ENCODE measurements at places on chromosomes 6 and 20.

DNA sequence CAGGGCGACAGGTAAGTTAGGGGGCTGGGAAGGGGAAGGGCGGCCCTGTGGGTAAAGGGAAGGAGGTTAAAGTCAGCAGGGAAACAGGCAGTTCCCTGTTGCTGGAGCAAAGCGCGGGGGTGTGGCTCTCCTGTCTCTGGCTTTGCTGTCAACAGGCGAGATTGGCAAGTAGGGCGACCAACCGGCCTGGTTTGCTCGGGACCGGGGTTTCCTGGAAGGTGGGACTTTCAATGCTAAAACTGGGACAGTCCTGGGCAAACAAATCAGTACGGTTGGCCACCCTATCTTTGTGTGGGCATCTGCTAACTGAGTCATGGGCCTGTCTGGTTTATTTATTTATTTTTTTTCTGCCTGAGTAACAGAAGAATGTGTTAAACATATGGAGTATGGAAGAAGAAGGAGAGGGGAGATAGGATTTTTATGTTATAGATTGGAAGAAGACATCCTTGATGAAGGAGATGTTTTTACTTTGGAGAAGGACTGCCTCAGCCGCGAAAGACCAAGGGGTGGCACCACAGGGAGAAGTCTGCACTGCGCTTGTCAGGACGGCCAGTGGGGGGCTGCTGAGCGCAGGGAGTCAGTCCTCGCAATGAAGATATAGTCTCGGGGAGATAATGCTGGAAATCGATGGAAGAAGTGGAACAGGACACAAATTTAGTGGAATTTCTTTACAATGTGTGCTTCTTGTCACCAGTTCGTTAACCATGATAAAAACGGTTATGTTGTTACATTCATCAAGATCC is 43.4 kb upstream of the ESR1 start:
- no peak for DNase-seq

DNA sequence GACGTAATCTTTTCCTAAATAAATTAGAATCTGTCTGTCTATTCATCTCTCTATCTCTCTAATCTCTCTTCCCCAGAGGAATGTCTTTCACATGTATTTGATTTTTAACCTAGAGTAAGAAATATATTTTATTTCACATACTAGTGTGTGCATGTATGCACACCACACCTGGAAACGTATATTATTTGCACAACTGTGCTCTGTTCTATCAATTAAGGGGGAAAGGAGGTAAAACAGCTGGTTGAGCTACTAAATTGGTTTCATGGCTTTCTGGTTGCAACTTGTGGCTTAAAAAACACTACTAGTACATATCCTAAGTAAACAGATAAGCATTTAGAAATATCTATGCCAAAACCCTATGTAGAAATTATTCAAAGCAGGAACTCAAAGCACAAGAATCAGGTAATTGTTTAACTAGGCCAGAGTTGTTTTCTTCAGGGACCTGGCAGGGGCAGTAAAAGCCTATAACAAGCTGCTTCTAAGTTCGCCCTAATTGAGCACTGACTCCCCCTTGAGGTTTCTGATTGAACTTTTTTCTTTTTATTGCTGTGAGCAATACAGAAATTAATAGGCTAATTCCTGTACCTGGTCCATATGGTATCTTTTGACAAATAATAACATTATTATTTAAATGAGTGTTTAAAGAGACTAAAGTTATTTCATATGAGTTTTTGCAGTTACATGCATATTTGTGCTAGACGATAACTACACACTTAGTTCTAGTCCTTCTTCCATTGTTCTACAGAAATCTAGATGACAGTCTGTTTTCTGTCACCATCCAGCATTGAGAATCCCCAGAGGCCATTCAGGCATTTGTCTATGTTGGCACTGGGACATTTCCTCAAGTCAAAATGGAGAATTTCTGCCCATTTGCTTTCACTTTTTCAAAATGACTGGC is 88.6 kb downstream of the MCHR2 start:
- no peak for DNase-seq

DNA sequence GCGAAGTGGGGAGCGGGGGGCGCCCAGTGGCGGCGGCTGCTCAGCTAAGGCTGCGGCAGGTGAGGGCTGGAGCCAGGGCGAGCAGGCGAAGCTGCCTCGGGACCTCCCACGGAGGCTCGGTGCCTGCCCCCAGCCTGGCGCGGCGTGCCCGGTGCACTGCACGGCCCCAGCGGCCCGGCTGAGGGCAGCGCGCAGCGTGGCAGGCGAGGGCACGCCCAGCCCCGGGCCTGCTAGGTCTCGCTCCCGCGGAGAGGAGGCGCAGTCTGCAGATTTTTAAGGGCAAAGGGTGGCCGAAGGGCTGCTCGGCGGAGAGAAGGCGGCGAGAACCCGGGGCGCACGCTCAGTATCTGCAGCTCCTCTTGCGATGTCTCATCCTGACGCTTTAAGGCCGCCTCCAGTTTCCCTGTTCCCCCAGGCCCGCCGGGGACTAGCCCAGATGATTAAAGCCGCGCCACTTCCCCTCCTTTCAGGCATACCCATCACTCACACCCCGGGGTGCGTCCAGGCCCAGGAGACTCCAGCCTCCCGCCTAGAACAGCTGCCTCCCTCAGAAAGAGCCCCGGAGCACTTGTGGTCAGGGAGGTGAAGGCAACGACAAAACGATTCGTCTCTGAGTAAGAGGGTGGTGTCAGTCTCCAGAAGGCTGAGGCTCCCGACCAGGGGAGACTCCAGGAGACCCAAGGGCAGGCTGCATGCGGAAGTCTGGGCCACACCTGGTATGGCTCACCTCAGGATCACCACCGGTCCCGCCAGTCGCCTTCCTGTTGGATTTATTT is at the start of gene FERMT1:
Gene FERMT1, minus strand, starts transcription at position 158 of the 776 bp plus-strand sequence. CDS start 3,476 bp downstream, outside the sequence.
- DNase-seq: no peak

- DNase-seq: no peak
Observed at GRCh38 chr20:62782893-62783278, 13.4 kb upstream of the MRGBP start.

- no peak for DNase-seq
Observed at GRCh38 chr20:61328911-61329558, 77.0 kb downstream of the CDH4 start.

- DNase-seq: no peak
Observed at GRCh38 chr6:47319867-47320266, 10.2 kb upstream of the TNFRSF21 start.

GRCh38 chr20:3307078-3307477 is 68.1 kb upstream of the SLC4A11 start:
- DNase-seq: no peak

DNA sequence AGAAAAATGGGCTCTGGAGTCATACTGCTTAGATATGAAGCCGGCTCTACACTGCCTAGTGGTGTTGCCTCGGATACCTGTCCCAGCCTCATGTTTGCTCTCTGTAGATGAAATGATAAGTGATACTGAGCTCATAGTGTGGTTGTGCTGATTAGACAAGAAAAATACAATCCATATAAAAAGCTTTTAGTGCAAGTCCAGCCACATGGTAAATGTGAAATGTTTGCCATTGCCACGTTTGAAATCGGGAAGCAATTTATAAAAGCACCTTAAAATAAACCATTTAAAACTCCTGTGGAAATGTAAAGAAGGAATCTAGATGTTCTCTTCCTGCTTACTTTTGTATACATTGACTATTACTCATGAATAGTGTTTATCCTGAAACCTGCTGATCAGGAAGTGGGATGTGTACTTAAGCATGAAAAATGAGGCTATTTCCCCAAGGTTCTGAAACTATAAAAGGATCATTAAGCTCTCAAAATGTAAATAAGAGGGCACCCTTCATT is 13.1 kb upstream of the PBOV1 start:
- no peak for DNase-seq

- no peak for DNase-seq
Observed at GRCh38 chr6:15255481-15255880, 9.6 kb downstream of the JARID2 start.

GRCh38 chr6:153162172-153162571 is 31.1 kb upstream of the RGS17 start:
- no peak for DNase-seq

GRCh38 chr6:1240766-1241318 is 71.1 kb upstream of the FOXQ1 start:
- no peak for DNase-seq

- DNase-seq: no peak
Observed at GRCh38 chr20:5548902-5549599, 201.2 kb upstream of the SHLD1 start.

GRCh38 chr6:23446469-23446967 is 679.5 kb upstream of the NRSN1 start:
- no peak for DNase-seq

DNA sequence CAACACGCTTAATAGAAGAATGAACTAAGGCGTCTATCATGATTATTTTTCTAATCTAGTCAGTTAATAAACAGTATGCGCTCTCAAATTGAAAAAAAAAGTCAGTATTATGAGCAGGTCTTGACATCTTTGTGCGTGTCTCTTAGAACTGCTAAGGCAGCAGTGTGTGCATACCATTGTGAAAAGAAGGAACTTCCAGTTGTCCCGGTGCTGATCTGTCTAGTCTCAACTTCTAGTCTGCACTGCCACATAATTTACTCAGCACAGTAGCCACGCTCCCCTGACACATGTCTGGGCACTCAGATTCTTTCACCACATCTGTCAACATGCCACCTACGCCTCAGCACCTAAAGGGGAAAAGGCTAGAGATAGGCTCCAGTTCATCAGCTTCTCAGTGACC is 61.1 kb upstream of the SPDEF start:
- DNase-seq: no peak

DNA sequence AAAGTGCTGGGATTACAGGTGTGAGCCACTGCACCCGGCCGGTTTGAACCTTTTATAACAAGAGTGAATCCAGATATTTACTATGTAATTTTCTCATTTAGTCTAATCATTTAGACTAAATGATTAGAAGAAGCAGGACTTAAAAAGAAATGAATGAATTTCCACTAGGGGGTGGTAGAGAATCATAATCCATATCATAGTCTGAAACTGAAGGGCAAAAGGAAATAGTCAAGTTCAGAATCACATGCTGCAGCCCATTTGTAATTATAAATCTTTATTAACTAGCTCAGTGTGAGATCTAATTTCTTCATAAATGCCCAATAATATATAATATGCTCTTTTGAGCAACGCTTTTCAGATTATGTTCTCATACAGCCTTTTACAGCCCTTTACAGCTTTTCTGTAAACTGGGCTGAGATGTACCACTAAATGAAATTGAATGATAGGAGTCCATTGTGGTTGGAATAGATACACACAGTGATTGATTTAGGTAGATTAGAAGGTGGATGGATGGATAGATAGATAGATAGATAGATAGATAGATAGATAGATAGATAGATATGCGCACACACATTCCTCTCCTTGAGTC is 31.8 kb downstream of the PSMB9 start:
- DNase-seq: no peak

DNA sequence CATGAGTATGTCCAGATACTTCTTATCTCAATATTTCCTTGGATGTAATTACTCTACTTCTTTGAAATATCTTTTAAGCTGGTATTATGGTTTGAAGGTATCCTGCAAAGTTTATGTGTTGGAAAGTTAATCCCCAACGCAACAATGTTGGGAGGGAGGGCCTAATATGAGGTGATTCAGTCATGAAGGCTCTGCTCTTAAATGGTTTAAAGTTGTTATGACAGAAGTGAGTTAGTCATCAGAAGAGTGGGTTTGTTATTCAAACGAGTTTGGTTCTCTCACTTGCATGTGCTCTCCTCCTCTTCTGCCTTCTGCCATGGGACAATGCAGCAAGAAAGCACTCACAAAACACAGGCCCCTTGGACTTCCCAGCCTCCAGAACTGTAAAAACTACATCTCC is 176.3 kb downstream of the KCNQ5 start:
- no peak for DNase-seq

DNA sequence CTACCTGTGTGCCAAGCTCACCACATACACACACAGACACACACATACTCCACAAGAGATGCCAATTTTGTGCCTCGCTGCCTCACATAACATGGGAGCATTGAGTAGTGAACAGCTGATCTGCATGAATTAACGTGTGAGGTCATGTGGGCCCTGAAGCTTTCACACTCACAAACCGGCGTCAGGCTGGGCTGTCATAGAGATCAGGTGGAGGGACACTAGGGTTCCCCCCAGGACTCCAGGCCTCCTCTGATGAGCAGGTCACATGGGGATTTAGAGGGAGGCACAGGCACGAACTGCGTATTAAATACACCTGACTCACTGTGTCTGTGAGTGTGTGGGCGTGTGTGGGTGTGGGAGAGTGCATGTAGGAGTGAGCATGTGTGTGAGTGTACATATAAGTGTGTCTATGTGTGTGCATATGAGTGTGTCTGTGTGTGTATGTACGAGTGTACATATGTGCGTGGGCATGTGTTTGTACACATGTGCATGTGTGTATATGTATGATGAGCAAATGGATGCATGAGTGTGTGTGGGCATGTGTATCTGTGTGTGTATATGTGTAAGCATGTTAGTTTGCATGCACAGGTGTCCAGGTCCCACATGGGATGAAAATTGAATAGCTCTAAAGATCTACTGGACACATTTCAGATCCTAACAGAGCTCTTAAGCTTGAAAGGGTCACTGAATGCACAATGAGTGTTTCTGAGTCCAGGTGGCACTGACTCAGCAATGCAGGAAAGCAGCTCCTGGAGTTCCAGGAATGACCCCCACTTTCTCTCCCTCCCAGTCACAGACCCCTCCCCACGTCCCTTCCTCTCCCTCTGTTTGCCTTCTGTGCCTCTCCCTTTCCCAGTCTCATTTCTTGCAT is 336.6 kb downstream of the PREX1 start:
- DNase-seq: no peak

DNA sequence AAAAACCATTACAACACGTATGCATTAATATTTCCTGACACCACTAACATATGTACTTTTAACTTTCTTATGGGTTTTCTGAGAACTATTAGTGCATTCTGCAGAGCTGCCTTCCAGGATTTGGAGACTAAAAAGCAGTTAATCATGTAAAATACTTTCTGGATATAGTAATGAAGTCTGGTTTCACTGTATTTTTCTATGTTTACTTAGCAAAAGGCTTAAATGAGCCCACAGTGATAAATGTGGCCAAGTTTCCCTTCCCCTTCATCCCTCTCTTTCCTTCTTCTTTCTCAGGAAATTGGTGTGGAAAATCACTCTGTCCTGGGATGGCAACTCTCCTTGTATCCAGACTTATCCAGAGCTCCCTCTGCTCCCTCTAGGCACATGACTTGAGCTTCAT is 29.7 kb upstream of the ENPP1 start:
- no peak for DNase-seq

- no peak for DNase-seq
Observed at GRCh38 chr6:111552241-111552744, 53.4 kb downstream of the TRAF3IP2 start.

DNA sequence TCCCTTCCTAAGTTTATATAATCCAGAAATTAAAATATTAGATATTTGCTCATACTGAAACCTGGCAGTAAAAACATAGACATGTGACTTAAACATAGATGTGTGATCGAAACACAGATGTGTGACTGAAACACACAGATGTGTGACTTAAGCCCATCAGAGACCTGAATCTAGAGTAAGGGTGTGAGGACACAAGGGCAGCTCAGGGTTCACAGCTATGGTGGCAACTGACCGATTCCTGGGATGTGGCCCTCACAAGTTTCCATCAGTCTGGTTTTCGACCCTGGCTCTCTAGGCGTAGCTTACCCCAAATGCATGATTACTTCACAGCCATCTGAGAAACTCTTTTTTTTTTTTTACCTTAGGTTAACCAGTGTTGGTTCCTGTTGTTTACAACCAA is 137.0 kb downstream of the NRN1 start:
- no peak for DNase-seq

GRCh38 chr6:143408151-143408786 is 42.2 kb downstream of the ADAT2 start:
- DNase-seq: no peak
